ENCODE measurements at places on chromosomes 13 and 19.

GRCh38 chr19:41353466-41354342, at the start of gene TGFB1:
TGFB1 (minus strand) TSS chr19:41353922; CDS start chr19:41353044, 878 bp downstream.
- peak; percentile 94 for DNase-seq

DNA sequence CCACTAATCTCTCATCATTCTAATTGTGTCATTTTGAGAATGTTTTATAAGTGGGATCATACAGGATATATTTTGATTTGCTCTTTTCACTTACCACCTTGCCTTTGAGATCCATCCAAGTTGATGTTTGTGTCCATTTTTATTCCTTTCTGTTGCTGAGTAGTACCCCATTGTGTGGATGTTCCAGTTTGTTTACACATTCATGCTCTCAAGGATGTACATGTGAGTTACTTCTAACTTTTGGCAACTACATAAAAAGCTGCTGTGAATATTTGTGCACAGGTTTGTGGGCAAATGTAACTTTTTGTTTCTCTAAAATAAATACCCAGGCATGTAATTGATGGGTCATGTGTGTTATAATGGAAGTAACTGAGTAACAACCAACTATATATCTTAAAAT, 64.9 kb downstream of the RFC3 start:
- no peak for DNase-seq

DNA sequence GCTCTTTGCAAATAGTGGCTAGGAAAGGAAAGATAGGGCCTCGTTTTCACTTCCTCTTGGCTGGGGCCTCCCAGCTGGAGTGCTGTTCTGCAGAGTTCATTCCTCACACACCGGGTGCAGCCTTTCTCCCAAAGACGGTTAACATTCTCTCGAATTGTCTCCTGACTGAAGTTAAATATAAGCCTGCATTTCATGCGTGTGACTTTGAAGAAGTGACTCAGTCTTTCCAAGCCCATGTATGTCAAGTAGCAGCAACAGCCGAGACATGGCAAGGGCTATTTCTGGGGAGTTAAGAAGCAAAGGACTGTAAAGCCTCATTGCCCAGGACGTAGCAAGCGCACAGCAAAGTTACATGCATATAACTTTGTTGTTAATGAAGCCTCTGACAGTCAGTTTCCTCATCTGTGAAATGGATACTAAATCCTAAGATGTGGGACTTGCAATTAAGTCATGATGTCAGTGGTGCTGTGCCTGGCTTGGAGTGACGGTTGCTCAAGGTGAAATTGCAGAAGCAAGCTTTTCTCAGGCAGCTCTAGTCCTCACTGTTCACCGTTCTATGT, 502.4 kb downstream of the MYO16 start:
- peak; percentile 81 for DNase-seq

- DNase-seq, result no peak
Measured at GRCh38 chr19:12969292-12969988, at the start of gene DAND5. DAND5 (plus strand) TSS chr19:12969576; CDS start chr19:12969661, 85 bp downstream.

- no peak for DNase-seq
Measured at GRCh38 chr13:77113496-77113895, 86.5 kb upstream of the FBXL3 start.

- DNase-seq, result no peak
Measured at GRCh38 chr19:8705742-8706141, 7.1 kb upstream of the ACTL9 start.

DNA sequence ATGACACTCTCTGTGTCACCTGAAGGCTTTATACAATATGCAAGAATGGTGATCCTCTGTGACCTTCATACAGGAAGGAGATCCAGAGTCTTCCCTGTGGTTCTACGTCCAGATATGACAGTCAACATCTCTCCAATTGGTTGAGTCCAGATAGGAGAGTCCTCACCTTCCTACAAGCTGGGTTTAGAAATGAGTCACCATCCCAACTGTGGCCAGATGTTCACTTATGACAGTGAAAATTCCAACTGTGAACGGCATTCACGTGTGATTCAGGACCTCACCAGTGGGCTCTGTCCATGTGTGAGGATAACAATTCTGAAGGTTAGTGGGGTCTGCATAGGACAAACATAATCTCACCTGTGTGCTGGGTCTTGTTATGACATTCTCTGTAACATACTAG, 52.5 kb upstream of the ZNF728 start:
- no peak for DNase-seq

GRCh38 chr13:70310396-70311119, 202.3 kb upstream of the KLHL1 start:
- DNase-seq, result no peak

GRCh38 chr13:95073747-95074311, 227.4 kb downstream of the ABCC4 start:
- DNase-seq, result no peak

- DNase-seq, result no peak
Measured at GRCh38 chr13:44012910-44013757, 133.4 kb downstream of the LACC1 start.

DNA sequence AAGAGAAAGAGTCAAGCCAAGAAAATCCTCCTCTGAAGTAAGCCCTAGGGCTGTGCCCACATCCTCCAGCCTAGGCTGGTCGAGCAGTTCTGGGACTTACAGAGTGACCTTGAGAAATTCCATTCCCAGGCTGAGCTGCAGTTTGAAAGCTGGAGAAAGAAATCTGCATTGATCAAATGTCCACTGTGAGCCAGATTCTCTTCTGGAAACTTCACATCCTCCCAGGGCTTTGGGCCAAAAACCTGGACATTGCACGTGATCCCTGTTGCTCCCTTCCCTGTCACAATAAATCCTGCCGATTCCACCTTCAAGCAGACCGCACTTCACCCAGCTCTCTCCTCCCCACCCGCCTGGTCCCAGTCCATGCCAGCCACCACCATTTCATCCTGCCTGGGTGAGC, 15.7 kb downstream of the TMEM143 start:
- DNase-seq, result no peak

DNA sequence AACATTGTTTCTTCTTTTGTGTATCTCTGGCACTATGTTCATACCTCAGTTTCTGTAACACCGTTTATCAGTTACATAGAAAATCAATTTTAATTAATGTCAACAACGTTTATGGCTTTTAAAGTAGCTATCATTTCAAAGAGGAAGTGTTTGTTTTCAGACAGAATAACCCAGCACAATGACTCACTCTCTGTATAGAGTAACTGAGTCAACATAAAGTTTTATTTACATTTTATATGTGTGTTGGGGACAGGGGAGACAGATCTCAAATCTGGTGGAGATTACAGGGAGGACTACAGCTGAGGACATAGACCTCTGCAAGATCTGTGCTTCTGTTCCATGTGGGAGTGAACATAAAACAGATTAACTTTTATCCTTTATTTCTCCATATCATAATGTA, 2590.1 kb downstream of the PCDH9 start:
- no peak for DNase-seq

GRCh38 chr13:70668983-70669382, 560.7 kb upstream of the KLHL1 start:
- no peak for DNase-seq

DNA sequence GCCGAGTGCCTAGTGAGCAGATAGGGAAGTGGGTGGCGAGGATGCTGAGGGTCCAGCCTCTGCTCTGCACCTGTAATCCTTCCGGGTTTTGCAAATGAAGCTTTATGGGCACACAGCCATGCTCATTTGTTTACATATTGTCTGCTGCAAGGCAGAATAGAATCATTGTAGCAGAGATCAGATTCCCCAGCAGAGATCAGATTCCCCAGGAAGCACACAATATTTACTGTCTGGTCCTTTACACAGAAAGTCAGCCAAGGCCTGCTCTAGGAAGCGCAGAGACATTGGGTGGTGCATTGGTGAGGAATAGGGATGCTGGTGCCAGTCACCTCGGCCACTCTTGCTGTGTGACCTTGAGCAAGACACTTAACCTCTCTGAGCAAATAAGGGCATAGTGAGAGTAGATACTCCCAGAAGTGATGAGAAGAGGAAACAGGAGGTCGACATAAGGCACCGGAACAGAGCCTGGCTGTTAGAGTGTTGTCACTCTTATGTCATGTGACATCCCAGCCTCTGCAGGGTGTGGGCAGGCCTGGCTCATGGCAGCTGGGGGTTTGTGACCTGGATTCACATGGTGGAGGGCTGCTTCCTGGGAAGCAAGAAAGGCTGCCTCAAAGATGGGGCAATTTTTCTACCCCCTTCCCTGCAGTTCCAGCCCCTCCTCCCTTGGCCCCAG, 25.6 kb downstream of the CARM1 start:
- peak; percentile 58 for DNase-seq

- peak; percentile 37 for DNase-seq
Measured at GRCh38 chr13:96052656-96053002, 572 bp downstream of the UGGT2 start.

- DNase-seq, result no peak
Measured at GRCh38 chr19:39828654-39829032, 5.3 kb downstream of the DYRK1B start.

- no peak for DNase-seq
Measured at GRCh38 chr13:69524459-69525150, 583.0 kb upstream of the ATXN8OS start.

DNA sequence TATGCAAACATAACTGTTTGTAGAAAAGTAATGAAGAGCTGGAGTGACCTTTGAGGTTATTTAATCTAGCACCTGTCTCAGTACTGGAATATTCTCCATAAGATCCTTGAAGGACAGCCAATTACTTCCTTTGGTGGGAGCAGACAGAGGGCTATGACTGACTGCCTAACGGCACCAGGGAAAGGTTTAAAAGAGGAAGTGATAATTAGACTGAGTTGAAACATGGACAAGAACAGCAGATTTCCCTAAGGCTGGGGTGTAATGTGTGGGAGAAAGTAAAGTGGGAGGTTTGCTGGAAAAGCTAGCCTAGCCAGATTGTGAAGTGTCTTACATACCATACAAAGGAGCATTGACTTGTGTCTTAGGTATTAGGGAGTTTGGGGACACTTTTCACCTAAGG, 191.3 kb upstream of the PCDH9 start:
- no peak for DNase-seq

DNA sequence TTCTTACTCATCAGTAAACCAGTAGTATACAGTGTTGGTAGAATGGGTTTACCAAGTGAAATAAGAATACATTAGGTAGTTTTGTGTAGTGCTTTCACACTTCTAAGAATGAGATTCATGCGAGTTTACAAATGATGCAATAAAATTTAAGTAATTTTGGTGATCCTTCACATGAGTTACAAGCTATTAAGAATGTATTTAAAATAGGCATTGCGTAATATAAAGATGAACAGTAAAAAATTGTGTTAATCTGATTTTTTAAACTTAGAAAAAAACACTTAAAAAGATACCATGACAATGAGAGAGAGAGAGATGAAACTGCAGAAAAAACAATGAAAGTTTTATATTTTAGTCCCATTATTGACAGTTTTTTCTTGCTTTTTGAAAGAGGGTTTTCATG, 570.5 kb downstream of the SLITRK6 start:
- no peak for DNase-seq

DNA sequence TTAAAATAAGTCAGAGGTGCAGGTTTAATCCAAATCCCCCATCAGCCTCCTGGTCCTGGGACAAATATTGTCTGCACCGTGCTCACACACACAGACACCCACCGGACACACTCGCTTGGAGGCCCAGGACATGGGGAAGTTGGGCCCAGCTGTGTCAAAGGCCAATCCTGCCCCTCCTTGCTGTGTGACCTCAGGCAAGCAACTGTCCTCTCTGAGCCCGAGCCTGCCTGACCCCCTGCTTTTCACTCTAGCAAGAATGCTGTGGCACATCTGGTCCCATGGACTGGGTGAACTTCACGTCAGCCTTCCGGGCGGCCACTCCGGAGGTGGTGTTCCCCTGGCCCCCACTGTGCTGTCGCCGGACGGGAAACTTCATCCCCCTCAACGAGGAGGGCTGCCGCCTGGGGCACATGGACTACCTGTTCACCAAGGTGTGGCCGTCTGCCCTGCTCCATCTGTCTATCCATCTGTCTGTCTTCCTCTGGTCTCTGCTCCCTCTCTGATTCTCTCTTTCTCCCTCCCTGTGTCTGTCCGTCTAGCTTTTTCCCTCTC, 9.3 kb downstream of the UPK1A start:
- DNase-seq, result no peak

- DNase-seq, result no peak
Measured at GRCh38 chr13:39729156-39729555, 73.7 kb downstream of the COG6 start.

GRCh38 chr19:45321848-45322247, 827 bp downstream of the CKM start:
- no peak for DNase-seq

- DNase-seq, result no peak
Measured at GRCh38 chr19:47093841-47094240, 19.7 kb downstream of the ZC3H4 start.

- DNase-seq, result no peak
Measured at GRCh38 chr13:39516096-39516495, 86.9 kb downstream of the LHFPL6 start.

DNA sequence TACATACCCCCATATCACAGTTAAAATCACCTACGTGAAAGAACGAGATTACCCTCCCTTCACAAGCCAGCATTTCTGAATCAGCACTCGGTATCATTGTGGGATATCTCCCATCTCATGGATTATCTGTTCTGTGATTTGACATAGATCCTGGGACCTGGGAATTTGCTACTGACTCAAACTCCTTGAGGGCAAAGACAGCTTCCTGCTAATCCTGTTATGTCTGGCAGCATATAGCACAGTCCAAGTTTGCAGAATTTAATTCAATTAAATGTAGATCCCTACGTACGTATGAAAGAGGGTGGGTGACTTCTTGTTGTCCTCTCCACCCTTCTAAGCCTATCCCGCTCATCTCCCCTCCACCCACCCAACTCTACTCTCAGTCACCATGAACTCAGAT, 476.5 kb downstream of the KLF5 start:
- DNase-seq, result no peak

GRCh38 chr19:4474514-4475022, 2.5 kb downstream of the HDGFL2 start:
- peak; percentile 17 for DNase-seq

- DNase-seq, result peak; percentile 53
Measured at GRCh38 chr13:31835932-31836331, 96.6 kb downstream of the RXFP2 start.

DNA sequence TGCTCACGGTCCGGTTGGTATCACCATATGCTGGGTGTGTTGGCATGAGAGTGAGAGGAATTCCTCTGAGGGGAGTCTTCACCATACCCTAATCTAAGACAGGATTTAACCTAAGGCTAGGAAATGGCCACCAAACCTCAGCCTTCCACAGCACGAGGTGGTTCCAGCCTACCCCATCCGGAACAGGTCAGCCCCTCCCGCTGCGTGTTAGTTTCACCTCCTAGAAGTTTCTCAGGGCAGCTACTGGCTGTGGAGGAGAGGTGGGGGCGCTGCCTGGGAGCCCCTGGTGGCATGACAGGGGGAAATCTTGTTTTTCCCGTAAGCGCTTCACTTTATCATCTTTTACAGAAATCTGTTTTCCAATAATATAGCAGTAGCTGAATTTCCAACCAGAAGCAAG, 55.1 kb downstream of the RGCC start:
- DNase-seq, result no peak

GRCh38 chr19:48992581-48993174, 431 bp downstream of the GYS1 start:
- no peak for DNase-seq

DNA sequence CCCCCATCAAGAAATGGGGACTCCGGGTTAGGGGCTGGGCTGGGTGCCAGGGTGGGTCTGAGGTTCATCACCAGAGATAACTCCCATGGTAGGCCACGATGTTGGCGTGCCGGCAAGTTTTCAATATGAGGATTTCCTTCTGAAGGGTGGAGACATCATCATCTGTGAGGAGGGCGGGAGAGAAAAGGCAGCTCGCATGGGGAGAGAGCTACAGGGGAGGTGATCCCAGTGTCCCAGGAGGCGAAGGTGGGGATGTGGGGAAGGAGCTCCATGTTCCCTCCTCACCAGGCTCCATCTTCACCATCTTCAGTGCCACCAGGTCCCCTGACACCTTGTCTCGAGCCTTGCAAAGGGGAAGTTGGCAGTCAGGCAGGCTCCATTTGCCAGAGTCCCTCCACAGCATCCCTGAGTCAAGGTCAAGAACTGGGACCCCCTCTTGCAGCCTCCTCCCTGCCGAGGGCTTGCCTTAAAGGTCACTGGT, 430 bp downstream of the MAP4K1 start:
- no peak for DNase-seq

All from suppressor macrophage (primary cell).